ENCODE measurements at places on chromosomes 2 and 18.

GRCh38 chr2:121147766-121148165 is 137.2 kb downstream of the TFCP2L1 start:
- DNase-seq = no peak

- peak; percentile 96 for DNase-seq
Observed at GRCh38 chr2:47069628-47070154, 85.4 kb downstream of the STPG4 start.

DNA sequence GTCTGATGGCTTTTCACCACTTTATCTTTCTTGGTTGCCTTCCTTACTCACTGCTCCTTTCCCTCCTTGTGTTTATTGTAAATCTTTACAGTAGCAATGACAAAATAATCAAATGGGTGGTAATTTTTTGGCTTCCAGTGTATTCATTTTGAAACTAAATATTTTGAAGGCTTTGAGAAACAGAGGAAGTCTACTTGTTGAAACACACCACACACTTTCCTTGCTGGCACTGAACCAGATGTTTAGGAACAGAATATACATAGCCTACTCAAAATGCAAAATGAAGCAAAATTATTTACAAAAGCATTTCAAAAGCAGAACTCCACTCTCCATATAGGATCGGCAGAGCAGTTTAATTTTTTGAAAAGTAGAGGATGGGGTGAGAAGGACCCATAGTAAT is 189.8 kb downstream of the LTBP1 start:
- no peak for DNase-seq

GRCh38 chr2:33167622-33168245 is 221.0 kb downstream of the LTBP1 start:
- no peak for DNase-seq

DNA sequence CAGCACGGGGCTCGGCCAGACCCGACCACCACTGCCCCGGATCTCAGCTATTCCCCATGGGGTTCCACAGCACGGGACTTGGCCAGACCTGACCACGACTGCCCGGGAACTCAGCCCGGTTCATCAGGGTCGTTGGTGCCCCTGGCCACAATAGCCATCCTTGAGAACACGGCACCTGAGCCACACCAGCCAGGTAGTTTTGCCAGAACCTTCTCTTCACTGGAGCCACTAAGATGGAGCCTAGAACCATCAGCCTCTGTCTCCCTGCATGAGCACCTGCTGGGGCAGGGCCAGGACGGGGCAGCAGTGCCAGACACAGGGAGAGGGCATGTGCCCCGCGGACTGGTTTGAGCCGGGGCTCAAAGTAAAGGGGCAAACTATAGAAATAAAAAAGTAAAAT is 11.4 kb upstream of the KCNG2 start:
- peak; percentile 44 for DNase-seq

DNA sequence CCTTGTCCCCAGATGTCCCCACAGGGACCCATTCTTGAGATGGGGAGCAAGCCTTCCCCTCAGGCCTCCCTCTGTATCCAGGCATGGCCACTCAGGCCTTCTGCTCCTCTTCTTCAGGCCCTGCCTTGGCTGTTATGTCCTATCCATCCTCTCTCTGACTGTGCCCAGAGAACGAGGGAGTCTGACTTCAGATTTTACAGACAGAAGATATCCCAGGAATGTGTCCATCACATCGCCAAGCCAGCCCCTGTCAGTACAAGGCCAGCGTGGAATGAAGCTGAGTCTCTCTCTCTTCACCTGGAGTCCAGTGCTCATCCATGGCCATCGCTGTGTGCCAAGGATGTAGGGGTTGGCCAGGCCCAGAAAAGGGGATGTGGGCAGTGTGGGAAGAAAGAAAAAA is 57.6 kb downstream of the SDC1 start:
- no peak for DNase-seq

All from breast epithelium (tissue), 4 donors.